ENCODE measurements at places on chromosomes 3 and 15.

DNA sequence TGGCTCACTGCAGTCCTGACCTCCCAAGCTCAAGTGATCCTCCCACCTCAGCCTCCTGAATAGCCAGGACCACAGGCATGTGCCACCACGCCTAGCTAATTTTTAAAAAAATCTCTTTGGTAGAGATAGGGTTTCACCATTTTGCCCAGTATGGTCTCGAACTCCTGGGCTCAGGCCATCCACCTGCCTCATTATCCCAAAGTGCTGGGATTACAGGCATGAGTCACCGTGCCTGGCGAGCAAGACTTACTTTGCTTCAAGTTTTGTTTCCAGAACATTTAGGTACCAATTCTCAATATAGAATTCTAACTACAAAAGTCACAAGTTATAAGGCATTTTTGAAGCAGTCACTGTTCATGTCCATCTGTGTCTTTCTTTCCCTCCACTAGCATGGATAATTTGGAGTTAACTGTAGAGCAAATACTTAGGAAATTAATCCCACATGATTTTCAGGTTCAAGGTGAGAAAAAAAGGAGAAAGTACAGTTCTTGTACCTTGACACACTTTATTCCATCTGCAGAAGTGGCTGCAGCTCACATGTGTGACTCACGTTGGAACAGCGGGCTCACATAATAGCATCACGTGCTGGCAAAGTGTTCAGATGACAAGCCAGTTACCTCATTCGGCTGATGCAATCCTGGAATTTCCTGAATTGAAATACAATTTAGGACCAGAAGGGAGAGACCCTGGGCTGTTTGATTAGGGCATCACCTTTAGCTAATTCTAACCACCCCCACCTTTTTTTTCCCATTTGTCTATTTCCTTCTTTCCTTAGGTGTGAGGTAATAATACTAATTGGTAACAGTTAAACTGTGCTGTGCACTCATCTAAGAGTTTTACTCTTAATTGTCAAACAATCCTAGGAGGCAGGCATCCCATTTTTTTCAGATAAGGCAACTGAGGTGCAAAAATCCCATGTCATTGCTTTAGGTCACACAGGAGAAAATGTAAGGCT is 46.9 kb upstream of the NEDD4 start:
- no peak overlapping the region for H3K4me3 ChIP-seq
- DNase-seq, result peak; percentile 21
- H3K27me3 ChIP-seq, result no peaks in the 10 kb centered on the region

DNA sequence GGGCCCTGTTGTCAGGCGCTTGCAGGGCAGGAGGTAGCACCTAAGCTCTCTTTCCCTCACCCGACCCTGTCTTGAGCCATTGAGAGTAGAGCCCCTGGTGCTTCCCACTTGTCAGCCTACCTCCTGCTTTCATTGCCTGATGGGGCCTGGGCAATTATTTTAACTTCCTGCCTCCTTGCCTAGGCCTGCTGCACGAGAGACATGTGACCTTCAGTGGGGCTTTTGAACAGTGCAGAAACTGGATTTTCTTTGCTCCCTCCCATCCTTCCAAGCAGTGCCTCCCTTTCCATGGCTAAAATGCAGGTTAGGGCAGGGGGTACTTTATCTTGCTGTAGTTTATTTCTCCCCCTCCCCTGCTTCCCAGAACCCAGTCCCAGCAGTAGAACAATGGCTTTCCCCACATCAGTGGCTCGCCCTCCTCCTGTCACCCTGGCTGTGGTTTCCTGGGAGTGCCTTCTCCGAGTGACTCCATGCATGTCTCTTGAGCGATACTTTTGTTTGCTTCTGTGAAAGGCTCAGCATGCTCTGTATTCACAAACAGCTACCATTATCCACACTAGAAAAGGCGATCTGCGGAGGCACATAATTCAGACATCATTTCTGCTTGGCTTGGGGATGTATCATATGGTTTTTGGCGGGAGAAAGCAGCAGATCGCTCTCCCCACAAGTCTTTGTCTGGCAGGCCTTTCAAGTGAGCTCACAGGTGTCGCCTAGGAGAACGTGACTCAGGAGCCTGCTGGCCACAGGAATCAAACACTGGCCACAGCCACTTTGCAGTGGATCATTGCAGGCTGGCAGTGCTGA is 24.1 kb downstream of the PDIA5 start:
- no peaks in the 10 kb centered on the region for H3K27me3 ChIP-seq
- no peak overlapping the region for H3K27ac ChIP-seq
- H3K36me3 ChIP-seq, result peaks cover 50% of the 10 kb centered on the region
- H3K4me3 ChIP-seq, result no peak overlapping the region

DNA sequence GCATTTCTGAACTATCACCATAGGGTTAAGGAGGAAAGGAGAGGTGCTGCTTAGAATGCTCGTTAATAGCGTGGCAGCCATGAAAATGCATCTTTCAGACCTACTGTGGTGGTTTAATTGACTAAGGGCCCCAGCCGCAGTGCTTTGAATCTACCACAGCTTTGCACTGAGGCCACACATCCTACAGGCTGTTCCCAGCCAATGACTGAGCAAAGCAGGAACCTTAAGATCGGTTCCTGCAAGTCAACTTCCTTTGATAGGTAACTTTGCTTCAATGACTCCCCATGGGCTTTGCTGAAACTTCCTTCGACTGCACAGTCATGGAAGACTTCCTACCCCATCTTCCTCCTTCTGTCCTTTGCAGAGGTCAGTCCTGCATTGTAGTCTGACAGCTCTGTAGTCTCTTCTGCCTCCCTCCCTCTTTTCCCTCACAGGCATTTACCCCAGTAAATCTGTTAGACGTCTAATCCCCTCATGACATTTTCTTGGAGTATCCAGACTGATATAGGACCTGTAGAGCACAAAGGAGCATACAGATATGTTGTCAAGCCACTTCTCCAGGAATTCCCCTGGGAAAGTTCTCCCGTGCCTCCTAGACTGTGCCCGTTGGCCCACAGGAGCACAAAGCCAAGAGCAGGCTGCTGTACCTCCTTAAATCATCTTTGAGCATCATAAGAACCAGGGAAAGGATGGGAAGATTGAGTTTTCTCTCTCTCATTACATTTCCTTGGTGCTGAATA is 2.6 kb upstream of the BCL2A1 start:
- DNase-seq, result no peak
- H3K27ac ChIP-seq, result no peak overlapping the region

DNA sequence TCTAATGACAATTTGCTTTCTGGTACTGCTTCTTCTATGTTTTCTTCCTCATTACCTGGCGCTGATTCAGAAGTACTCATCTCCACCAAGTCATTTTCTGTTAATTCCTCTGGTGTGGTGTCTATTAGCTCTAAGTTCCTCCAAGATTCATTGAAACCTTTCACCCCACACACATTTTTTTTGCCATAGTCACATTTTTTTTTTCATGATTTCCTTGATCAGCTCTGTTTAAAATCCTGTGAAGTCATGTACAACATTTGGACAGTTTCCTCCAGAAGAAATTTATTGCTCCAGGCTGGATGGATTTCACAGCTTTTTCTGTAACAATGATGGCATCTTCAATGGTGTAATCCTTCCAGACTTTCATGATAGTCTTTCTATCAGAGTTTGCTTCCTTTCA is 243.2 kb upstream of the VEPH1 start:
- no peak overlapping the region for H3K4me3 ChIP-seq
- H3K27ac ChIP-seq, result no peak overlapping the region
- no peaks in the 10 kb centered on the region for H3K36me3 ChIP-seq
- H3K4me1 ChIP-seq, result no peaks in the 10 kb centered on the region
- H3K27me3 ChIP-seq, result no peaks in the 10 kb centered on the region

GRCh38 chr15:78424673-78425072 is 13.3 kb upstream of the IREB2 start:
- no peaks in the 10 kb centered on the region for H3K27me3 ChIP-seq
- DNase-seq, result no peak
- H3K4me1 ChIP-seq, result peaks cover 13% of the 10 kb centered on the region
- no peak overlapping the region for H3K4me3 ChIP-seq

- DNase-seq, result no peak
- H3K4me3 ChIP-seq, result no peak overlapping the region
- H3K36me3 ChIP-seq, result peaks cover 42% of the 10 kb centered on the region
- H3K27me3 ChIP-seq, result no peaks in the 10 kb centered on the region
Observed at GRCh38 chr3:12932347-12932746, 91.0 kb upstream of the RPL32 start.

DNA sequence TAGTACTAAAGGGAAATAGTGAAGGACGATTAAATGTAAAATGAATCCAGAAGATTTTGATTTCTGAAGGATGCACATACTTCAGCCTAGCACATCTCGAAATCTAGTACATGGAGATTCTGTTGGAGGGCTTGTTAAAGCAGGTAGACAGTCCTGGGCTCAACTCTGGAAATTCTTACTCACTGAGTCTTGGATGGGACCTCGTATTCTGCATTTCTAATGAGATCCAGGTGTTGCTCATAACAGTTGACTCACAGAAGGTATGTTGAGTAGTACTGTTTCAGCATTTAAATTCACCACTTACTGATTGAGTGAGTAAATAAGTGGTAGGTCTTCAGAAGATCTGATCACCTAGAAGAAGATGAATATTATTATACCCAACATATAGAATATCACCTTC is 623.4 kb upstream of the SGO1 start:
- H3K36me3 ChIP-seq, result no peaks in the 10 kb centered on the region
- H3K4me3 ChIP-seq, result no peak overlapping the region
- H3K27me3 ChIP-seq, result no peaks in the 10 kb centered on the region
- H3K27ac ChIP-seq, result no peak overlapping the region
- H3K4me1 ChIP-seq, result no peaks in the 10 kb centered on the region
- DNase-seq, result no peak

DNA sequence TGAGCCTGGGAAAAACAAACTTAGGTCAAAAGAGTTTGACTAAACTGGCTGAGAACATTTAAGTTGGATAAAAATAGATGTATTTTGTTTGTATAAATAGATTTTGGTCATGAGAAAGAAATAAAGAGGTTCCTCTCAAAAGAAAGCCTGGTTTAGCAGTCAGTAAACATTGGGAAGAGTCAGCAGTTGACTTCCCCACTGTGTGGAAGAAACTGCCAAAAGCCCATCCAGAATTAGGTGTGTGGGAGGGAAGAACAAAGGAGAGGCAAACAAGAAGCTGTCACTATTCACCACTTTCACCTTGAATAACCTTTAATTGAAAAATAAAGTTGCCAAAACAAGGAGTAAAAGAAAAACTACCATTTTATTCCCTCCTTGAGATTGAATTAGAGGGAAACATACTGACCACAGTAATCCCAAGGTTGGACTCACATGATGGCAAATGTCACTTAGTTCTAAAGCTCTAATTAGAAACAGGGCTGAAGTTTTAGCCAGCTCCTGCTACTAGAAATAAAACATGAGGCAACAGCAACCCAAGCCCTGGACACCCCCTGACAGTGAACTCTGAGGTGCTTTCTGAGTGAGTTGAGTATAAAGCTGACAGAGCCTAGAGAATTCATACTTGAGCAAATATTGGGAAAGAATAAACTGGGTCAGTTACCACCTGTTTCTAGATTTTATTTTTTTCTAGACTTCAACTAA is 139.3 kb downstream of the SERPINI1 start:
- H3K27me3 ChIP-seq, result no peaks in the 10 kb centered on the region
- no peak overlapping the region for H3K27ac ChIP-seq
- H3K4me3 ChIP-seq, result no peak overlapping the region
- H3K4me1 ChIP-seq, result peaks cover 11% of the 10 kb centered on the region
- no peak for DNase-seq

GRCh38 chr3:98966434-98966833 is 64.9 kb upstream of the DCBLD2 start:
- no peaks in the 10 kb centered on the region for H3K36me3 ChIP-seq
- no peak overlapping the region for H3K27ac ChIP-seq
- H3K27me3 ChIP-seq, result no peaks in the 10 kb centered on the region
- H3K4me3 ChIP-seq, result no peak overlapping the region

DNA sequence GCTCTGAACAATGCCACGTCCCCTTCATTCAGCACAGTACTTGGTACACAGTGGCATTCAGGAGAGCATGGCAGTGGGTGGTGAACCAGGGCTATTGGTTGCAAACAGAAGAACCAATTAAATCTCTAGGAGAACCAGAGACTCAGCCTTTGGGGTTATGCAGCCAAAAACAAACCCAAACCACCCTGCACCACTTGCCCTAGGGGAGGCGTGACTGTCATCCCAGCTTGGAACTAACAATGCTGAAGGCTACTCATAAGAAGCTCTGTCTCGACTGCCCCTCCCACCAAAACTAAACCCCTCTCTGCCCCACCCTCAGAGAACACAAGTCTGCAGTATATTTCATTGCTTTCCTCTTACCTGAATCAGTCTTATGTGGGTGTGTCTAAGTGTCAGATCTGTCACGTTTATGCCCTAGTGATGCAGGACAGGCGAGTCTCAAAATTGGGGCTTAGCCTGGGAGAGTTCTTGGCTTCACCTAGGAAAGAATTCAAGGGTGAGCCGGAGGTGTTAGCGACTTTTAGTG is 15.2 kb upstream of the KLHL40 start:
- no peak for DNase-seq
- H3K27me3 ChIP-seq, result no peaks in the 10 kb centered on the region
- H3K4me3 ChIP-seq, result no peak overlapping the region
- no peaks in the 10 kb centered on the region for H3K4me1 ChIP-seq
- no peak overlapping the region for H3K27ac ChIP-seq

GRCh38 chr15:93929375-93930094 is 301.8 kb upstream of the MCTP2 start:
- H3K36me3 ChIP-seq, result no peaks in the 10 kb centered on the region
- H3K27me3 ChIP-seq, result no peaks in the 10 kb centered on the region
- no peak for DNase-seq
- no peak overlapping the region for H3K4me3 ChIP-seq
- H3K27ac ChIP-seq, result no peak overlapping the region

GRCh38 chr3:182135056-182135455 is 423.3 kb downstream of the SOX2 start:
- H3K4me3 ChIP-seq, result no peak overlapping the region
- H3K4me1 ChIP-seq, result no peaks in the 10 kb centered on the region
- H3K36me3 ChIP-seq, result no peaks in the 10 kb centered on the region
- no peak overlapping the region for H3K27ac ChIP-seq
- H3K27me3 ChIP-seq, result peaks cover 2% of the 10 kb centered on the region

DNA sequence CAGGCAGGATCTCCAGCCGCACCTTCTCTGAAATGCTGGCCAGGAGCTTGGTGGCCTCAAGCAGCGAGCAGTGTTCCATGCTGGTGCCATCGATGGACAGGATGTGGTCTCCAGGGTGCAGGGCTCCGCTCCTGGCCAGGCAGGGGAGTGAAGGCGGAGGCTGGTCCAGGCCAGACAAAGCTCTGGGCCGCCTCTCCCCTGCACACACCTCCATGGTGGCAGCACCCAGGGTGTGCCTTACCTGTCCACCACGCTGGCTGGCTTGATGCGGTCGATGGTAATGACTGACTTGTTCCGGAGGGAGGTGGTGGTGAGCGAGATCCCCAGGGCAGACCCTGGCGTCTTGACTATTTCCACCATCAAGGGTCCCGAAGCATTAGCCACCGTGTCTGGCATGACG is 20.0 kb downstream of the GRIP2 start:
- no peaks in the 10 kb centered on the region for H3K4me1 ChIP-seq
- H3K4me3 ChIP-seq, result no peak overlapping the region
- H3K27me3 ChIP-seq, result peaks cover 2% of the 10 kb centered on the region
- H3K36me3 ChIP-seq, result no peaks in the 10 kb centered on the region
- no peak for DNase-seq
